ENCODE measurements at places on chromosomes 5 and 9.

DNA sequence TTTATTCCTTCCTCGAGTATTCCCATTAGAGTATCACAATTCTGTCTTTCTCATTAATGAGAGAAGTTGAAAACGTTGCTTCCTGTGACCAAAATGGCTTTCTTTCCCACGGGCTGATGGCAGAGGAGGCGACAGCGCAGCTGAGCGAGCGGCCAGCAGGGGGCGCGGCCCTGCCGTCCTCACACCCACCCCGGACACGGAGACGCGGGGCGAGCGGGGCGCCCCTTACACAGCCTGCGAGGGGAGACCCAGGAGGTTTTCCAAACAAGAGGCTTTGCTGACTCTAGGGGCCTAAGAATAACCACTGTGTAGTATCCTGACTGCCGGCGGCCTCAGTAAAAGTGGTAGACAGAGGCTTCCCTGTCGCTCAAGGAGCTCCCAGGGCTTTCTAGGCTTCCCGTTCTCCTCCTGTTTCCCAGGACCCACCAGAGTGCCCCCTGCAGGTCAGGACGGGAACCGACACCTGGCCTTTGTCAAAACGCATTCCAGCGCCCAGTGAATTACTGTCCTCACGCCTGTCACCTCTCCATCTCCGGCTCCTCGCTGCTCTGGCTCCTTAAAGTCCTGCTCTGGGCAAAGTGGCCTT lies 27.3 kb upstream of the FGF1 start:
- DNase-seq: peak; percentile 89

- DNase-seq: no peak
Observed at GRCh38 chr5:82992646-82993045, 84.5 kb downstream of the TMEM167A start.

- no peak for DNase-seq
Observed at GRCh38 chr5:78541086-78541654, 107.4 kb downstream of the LHFPL2 start.

DNA sequence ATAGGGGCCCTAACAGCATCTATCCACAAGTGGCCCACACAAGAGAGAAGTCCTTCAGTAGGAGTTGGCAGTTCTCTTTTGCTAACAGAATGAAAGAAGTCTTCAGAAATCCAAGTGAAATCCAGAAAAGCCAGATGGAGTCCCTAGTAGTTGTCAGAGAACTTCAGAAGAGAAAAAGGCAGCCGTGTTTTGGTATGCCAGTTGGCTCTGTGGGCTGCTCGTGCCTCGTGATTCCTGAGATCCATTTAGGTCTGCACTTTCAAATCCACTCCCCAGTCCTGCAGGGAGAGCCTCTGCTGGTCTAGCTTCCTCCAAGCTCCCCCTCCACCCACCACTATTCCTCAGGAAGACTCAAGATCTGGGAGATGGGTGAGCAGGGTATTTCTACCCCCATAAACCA lies 69.0 kb downstream of the CFAP90 start:
- no peak for DNase-seq

GRCh38 chr5:172816925-172817562 lies 17.0 kb upstream of the ERGIC1 start:
- no peak for DNase-seq

DNA sequence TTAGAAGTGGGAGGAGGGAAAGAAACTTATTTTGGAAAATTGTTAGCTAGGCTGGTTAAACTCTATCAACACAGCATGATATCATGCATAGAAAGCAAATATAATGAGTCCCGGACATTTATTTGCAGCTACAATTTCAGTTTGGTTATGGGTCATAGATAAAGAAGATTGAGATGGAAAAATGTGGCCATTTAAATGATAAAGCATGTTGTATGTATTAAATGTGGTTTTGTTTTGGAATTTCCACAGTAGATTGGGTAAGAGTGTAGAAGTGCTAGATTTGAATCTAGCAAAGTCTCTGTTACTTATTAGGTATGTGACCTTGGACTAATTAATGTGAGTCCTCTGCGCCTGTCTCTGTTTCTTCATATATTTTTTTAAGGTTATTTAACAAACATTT lies 217.4 kb downstream of the KDM4C start:
- no peak for DNase-seq

DNA sequence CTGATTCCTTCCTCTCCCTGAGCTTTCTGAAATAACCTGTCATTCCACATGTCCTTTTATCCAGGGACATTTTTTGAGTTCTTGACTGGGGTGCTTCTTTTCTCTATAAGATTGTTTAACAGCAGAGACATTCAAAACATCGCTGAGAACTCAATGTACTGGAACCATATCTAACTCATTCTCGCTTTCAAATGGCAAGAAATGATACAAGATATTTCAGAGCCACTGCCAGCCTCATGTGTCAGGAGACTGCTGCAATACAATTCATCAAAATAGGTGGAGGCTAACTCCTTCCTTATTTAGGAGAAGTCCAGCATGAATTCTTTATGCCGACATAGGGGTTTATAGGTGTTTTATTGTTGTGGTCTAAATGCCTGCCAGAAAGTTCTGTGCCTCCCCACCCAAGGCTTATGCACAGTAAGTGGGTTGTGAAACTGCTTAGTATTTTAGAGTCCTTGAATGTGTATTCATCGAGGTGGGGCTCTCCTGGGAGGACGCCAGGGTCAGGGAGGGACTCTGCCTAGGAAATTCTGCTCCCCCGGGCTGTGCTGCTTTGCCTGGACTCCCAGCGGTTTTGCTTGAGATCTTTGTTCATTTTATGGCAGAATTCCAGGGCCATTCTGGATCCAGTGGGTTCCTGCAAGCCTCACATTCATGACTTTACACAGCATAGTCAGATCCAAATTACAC lies 53.9 kb downstream of the ZNF474 start:
- DNase-seq: no peak

DNA sequence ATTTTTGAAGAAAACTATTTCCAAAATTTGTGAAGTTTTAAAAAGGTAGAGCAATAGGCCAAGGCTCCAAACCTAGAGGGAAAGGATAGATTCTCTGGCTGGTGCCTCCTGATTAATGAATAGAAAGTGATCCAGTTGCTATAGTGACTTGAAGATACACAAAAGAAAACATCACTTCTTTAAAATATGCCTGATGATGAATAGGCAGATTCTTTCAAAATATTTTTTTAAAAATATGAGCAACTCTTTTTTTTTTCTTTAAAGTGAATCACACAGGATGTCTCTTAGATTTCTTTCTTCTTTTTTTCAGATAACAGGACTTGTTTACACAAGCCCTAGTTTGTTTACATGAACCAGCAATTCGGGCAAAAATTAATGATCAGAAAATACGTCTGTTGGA lies 124.4 kb downstream of the RFK start:
- no peak for DNase-seq

DNA sequence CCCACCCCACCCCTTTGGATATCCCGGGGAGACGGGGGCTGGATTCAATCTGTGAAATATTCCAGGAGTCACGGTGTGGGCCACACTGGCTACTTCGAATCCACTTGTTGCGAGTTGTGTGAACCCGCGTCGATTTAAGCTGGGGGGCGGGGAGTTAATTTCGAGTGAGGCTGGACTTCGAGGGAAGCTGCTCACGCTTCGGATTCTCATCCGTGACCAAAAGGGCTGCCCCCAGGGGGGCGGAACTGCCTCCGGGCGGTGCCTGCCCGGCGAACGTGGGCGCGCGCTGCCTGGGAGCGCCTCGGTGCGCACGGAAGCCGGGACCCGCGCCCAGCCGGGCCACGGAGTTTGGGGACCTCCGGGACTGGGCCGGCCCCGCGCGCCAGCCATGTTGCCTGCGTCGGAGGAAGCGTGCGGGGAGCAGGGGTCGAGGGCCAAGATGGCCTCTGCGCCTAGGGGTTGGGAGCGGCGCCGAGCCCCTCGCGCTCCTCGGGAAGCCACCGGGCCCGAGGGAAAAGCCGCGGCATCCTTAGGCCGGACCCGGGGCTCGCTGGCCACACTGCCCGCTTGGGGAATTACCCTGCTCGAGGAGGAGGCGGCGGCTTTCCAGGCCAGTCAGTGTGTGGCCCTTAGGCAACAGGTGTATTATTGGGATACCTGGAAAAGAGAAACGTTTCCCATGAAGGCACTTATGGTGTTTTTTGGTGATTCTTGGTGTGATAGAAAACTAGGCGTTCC lies 975 bp downstream of the OCLN start:
- DNase-seq: peak; percentile 69

- no peak for DNase-seq
Observed at GRCh38 chr9:99633265-99633664, 188.4 kb upstream of the NR4A3 start.

- DNase-seq: no peak
Observed at GRCh38 chr9:92807757-92808725, 43.4 kb upstream of the BICD2 start.

GRCh38 chr5:52007230-52007858 lies 624.1 kb downstream of the ISL1 start:
- DNase-seq: no peak

GRCh38 chr9:98135558-98135934 lies 16.5 kb upstream of the TRIM14 start:
- no peak for DNase-seq

DNA sequence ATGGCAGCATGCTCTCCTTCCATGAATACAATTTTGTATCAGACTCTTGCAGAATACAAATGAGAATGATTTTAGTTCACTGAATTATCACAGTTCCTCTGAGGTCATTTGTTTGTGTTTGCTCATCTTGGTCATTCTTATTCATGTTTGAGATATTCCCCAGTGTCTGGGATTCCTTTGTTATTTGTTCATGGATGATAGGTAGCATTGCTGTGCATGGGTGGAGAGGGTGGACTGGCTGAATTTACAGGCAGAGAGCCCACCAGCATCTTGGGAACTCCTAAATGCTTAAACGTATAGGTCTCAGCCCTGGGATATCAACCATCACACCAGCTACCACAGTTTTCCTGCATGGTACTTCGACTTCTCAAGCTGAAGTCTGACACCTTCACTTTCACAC lies 459.8 kb downstream of the CCDC171 start:
- DNase-seq: no peak

- no peak for DNase-seq
Observed at GRCh38 chr5:17808566-17808965, 174.3 kb downstream of the TAF11L14 start.

DNA sequence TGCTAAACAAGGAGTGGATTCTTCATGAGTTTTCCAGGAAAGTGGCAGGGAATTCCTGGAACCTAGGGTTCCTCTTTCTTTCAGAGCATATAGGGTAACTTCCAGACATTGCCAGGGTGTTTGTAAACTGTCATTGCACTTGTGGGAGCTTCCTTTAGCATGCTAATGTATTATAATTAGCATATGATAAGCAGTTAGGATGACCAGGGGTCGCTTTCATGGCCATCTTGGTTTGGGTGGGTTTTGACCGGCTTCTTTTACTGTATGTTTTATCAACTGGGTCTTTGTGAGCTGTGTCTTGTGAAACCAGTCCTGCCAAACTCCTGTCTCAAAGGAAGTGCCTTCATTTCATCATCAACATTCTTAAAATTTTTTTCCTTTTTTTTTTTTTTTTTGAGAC lies 11.9 kb upstream of the MELK start:
- DNase-seq: no peak

- DNase-seq: no peak
Observed at GRCh38 chr9:137428841-137429545, 5.8 kb downstream of the NOXA1 start.

GRCh38 chr9:12290166-12290869 lies 402.9 kb upstream of the TYRP1 start:
- DNase-seq: no peak

GRCh38 chr9:131839281-131840084 lies 99.6 kb upstream of the RAPGEF1 start:
- no peak for DNase-seq

GRCh38 chr5:5039918-5040317 lies 100.2 kb upstream of the ADAMTS16 start:
- DNase-seq: no peak

DNA sequence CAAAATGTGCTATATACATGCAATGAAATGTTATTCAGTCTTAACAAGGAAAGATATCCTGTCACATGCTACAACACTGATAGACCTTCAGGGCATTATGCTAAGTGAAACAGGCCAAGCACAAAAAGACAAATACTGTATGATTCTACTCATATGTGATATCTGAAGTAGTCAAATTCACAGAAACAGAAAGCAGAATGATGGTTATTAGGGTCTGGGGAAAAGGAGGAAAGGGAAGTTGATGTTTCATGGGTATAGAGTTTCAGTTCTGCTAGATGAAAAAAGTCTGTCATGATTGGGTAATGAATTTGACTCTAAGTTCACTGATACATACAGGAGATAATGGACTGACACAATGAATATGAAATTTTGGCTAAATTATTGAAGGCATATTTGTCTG lies 11.2 kb upstream of the RIC1 start:
- DNase-seq: no peak

DNA sequence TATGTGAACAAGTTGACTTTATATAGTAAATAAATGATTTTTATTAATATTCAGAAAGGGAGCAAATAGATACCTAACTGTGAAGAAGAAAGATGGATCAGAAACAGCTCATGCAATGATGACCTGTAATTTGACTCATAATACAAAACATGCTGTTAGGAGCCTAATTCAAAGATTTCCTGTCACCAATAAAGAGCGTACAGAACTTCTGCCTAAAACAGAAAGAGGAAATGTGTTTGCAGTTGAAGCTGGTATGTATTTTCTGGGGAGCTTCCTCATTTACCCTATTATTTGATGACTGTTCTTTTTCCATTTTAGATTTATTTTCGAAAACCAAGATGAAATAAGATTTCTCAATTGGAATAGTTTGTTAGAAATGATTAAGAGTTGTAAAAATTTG lies 11.4 kb downstream of the YTHDC2 start:
- DNase-seq: no peak

DNA sequence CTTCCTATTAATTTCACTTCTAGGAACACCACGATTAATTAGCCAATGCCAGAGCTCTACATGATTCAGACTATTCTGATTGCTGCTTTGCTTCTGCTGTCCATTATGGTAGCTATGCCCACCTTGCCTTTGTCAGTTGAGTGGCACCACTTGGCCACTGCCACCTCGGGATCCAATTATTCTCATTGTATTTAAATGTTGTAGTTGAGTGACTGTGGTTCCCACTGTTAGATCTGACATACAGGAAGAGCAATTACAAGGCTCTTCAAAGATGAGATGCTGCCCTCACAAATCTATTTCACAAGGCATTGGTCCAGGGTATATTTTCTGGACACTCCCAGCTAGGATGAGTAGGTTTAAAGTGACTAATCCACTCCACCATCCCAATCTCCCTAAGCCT lies 864.5 kb upstream of the EDIL3 start:
- no peak for DNase-seq

GRCh38 chr5:91166059-91166807 lies 216.9 kb downstream of the ARRDC3 start:
- DNase-seq: no peak

GRCh38 chr5:22754155-22754554 lies 99.0 kb downstream of the CDH12 start:
- DNase-seq: no peak

DNA sequence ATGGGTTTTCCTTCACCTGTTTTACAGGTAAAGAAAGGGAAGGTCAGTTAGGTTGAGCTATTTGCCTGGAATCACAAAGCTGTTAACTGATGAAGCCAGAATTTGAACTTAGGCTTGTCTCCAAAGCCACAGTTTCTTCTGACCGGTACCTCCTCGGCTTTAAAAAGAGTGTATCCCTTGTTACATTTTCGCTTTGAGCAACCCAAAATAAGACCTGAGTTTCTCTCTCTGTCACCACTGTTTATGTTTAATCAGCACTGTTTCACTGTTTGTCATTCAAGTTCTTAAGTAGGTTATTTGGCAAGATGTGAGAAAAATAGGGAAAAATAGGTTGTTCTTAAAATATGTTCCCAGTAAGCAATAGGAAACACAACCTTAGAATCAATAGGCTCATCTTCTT lies 84.6 kb downstream of the VCAN start:
- no peak for DNase-seq
